ENCODE measurements at places on chromosomes 4 and X. TPM values are rescaled to one million over a fixed set of nuclear protein-coding genes. Genes with fewer than 3 reads are reported as not detected.
A peak's percentile ranks its signal among the peaks of the same experiment; 100 is the strongest.

DNA sequence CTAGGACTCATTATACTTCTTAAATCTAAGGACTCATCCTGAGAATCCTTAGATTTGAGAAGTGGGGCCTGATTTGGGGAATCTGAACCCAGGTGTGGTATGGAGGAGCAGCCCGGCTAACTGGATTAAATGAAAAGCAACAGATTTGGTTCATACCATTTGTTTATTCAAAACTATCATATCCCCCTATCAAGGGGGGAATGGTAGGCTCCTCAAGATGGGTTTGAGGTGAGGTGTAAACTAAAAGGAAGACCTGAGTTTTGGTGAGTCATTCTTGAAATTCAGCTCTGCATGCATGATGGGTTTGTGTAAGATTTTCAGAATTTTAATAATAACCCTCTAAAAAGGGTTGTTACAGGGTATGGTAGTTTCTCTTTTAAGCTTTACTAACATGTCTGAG lies 53.4 kb downstream of the CASP6 start:
- no peaks in the 10 kb centered on the region for H3K36me3 ChIP-seq
- H3K4me3 ChIP-seq = no peak overlapping the region
- DNase-seq = no peak
- H3K4me1 ChIP-seq = no peaks in the 10 kb centered on the region
- no peak overlapping the region for H3K27ac ChIP-seq
- H3K27me3 ChIP-seq = no peaks in the 10 kb centered on the region

GRCh38 chrX:52359614-52360232 lies 9.1 kb upstream of the XAGE2 start:
- no peak overlapping the region for H3K27ac ChIP-seq
- H3K27me3 ChIP-seq = no peaks in the 10 kb centered on the region
- DNase-seq = no peak
- no peaks in the 10 kb centered on the region for H3K4me1 ChIP-seq
- H3K36me3 ChIP-seq = no peaks in the 10 kb centered on the region

- no peaks in the 10 kb centered on the region for H3K27me3 ChIP-seq
- no peak for DNase-seq
- no peaks in the 10 kb centered on the region for H3K4me1 ChIP-seq
- peaks cover 28% of the 10 kb centered on the region for H3K36me3 ChIP-seq
Observed at GRCh38 chr4:950136-951020, 18.1 kb downstream of the TMEM175 start.

GATA1 gene
- total RNA-seq = not detected

- no peaks in the 10 kb centered on the region for H3K4me1 ChIP-seq
- no peaks in the 10 kb centered on the region for H3K36me3 ChIP-seq
- H3K4me3 ChIP-seq = no peak overlapping the region
Observed at GRCh38 chr4:23084559-23085248, 392.0 kb downstream of the GBA3 start.

SLC9B1 gene
- total RNA-seq = not detected

EGF gene
- not detected for total RNA-seq

TSR2 gene
- 14.0 TPM for total RNA-seq

SOX3 gene
- total RNA-seq = not detected

MANBA gene
- total RNA-seq = 9.7 TPM

LAMP2 gene
- 60.1 TPM for total RNA-seq

GRCh38 chr4:7068883-7069282 lies 1.0 kb upstream of the GRPEL1 start:
- H3K4me1 ChIP-seq = peaks cover 18% of the 10 kb centered on the region
- DNase-seq = no peak
- H3K27me3 ChIP-seq = no peaks in the 10 kb centered on the region
- H3K27ac ChIP-seq = peak overlapping the region; percentile 95
- peak overlapping the region; percentile 84 for H3K4me3 ChIP-seq

BEND4 gene
- not detected for total RNA-seq

- DNase-seq = no peak
- no peak overlapping the region for H3K27ac ChIP-seq
- H3K4me1 ChIP-seq = no peaks in the 10 kb centered on the region
- H3K36me3 ChIP-seq = no peaks in the 10 kb centered on the region
Observed at GRCh38 chr4:73613130-73613529, 7.1 kb downstream of the RASSF6 start.

GRCh38 chr4:183130328-183131155 lies 31.5 kb downstream of the WWC2 start:
- DNase-seq = no peak
- no peaks in the 10 kb centered on the region for H3K36me3 ChIP-seq
- H3K27ac ChIP-seq = no peak overlapping the region
- H3K27me3 ChIP-seq = no peaks in the 10 kb centered on the region
- peaks cover 8% of the 10 kb centered on the region for H3K4me1 ChIP-seq

DNA sequence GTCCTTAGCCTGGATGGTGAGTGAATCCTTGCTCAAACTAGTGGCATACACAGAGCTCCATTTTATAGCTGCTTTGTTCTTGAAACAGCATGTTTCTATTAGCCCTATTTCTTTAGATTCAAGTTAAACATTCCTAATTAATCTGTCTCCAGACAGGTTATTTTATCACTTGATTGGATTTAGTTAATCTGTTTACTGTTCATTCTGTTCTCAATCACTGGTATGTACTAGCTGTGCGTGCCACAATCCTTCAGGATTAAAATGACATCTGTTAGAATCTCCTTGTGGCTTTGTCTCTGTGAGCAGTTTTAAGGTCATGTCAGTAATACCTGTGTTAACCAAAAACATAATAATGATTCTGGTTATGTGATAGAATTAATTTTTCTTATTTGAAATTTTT lies 36.5 kb downstream of the PTPN13 start:
- H3K4me1 ChIP-seq = no peaks in the 10 kb centered on the region
- H3K36me3 ChIP-seq = peaks cover 3% of the 10 kb centered on the region
- no peak overlapping the region for H3K4me3 ChIP-seq

GRCh38 chr4:37802068-37802666 lies 24.3 kb upstream of the PGM2 start:
- H3K36me3 ChIP-seq = no peaks in the 10 kb centered on the region
- no peaks in the 10 kb centered on the region for H3K27me3 ChIP-seq
- DNase-seq = no peak
- no peak overlapping the region for H3K4me3 ChIP-seq

DNA sequence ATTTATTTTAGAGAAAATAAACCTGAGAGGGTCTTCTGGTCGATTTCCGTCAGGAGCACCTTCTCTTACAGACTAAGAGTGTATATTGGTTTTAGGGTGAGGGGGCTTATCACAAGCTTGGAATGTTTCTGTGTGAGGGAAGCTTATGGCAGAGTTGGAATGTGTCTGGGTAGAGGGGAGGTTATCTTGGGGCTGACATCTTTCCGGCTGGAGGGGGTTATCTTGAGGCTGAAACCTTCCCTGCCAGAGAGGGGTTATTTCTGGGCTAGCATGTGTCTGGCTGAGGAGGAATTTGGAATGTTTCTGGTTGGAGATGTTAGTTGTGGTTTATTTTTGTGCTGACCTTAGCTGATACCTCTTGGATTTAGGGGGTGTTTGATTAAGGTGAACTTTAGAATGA lies 1312.1 kb downstream of the ADGRL3 start:
- no peaks in the 10 kb centered on the region for H3K27me3 ChIP-seq
- no peak overlapping the region for H3K27ac ChIP-seq

DNA sequence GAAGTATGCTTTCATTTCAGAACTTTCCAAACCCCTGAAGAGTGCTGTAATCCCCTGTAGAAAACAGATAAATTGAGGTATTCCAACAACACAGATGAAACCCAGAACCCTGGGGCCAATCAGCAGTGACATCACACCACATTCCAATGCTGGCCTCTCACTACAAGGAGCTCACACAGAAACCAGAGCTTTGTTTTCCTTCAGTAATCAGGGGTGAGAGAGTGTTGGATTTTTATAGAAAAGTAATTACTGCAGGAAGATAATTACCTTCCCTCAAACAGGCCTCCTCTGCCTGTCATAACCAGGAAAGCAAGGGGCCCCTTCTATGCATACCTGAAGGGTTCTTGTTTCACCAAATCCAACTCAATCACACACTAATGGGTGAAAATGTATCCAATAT lies 246.2 kb downstream of the SCFD2 start:
- peak overlapping the region; percentile 13 for H3K27ac ChIP-seq
- no peak overlapping the region for H3K4me3 ChIP-seq
- H3K36me3 ChIP-seq = no peaks in the 10 kb centered on the region
- H3K27me3 ChIP-seq = no peaks in the 10 kb centered on the region
- peaks cover 10% of the 10 kb centered on the region for H3K4me1 ChIP-seq
- no peak for DNase-seq

- no peaks in the 10 kb centered on the region for H3K4me1 ChIP-seq
- DNase-seq = no peak
- no peaks in the 10 kb centered on the region for H3K27me3 ChIP-seq
Observed at GRCh38 chr4:138181287-138181686, 60.9 kb downstream of the SLC7A11 start.

- H3K4me3 ChIP-seq = no peak overlapping the region
- no peak for DNase-seq
- no peaks in the 10 kb centered on the region for H3K4me1 ChIP-seq
- no peaks in the 10 kb centered on the region for H3K36me3 ChIP-seq
Observed at GRCh38 chrX:100625985-100626491, 10.6 kb downstream of the TSPAN6 start.

DNA sequence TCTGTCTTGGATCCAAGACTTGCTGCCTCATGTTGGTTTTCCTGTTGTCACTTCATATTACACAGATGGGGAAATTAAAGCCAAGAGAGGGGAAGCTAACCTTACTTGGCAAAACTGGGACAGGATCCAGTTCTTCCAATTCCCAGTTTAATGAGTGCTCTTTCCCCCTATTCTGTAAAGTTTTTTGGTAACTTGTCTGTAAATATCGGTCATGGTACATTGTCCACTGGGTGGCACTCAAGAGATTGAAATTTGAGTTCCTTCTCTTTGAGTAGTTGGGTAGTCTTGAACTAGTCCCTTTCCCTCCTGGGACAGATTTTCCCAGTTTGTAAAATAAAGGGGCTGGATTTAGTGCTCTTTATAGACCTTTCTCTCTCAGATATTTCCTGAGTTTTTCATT lies 12.4 kb upstream of the EOLA2 start:
- H3K36me3 ChIP-seq = no peaks in the 10 kb centered on the region
- DNase-seq = no peak
- no peaks in the 10 kb centered on the region for H3K4me1 ChIP-seq

PRKG2 gene
- total RNA-seq = not detected

DNA sequence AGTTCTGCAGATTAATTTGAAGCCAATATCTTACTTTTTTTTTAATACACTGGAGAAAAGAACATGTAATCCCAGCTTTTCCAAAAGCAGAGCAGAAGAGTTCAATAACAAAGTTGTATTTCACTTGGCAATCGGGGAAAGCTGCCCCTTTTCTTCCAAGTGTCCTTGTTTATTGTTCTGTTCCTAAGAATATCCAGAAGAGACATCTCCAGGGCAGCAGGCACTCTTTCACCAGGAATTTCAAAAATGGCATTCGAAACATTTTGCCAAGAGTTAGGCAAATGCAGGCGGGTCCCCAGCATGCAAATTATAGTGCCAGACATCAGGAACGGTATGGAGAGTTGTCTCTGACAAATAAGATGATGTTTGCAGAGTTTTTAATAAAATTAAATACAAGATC lies 494.5 kb downstream of the BCOR start:
- no peaks in the 10 kb centered on the region for H3K27me3 ChIP-seq
- H3K4me3 ChIP-seq = no peak overlapping the region
- no peak for DNase-seq
- no peaks in the 10 kb centered on the region for H3K36me3 ChIP-seq
- H3K4me1 ChIP-seq = no peaks in the 10 kb centered on the region
- no peak overlapping the region for H3K27ac ChIP-seq

DNA sequence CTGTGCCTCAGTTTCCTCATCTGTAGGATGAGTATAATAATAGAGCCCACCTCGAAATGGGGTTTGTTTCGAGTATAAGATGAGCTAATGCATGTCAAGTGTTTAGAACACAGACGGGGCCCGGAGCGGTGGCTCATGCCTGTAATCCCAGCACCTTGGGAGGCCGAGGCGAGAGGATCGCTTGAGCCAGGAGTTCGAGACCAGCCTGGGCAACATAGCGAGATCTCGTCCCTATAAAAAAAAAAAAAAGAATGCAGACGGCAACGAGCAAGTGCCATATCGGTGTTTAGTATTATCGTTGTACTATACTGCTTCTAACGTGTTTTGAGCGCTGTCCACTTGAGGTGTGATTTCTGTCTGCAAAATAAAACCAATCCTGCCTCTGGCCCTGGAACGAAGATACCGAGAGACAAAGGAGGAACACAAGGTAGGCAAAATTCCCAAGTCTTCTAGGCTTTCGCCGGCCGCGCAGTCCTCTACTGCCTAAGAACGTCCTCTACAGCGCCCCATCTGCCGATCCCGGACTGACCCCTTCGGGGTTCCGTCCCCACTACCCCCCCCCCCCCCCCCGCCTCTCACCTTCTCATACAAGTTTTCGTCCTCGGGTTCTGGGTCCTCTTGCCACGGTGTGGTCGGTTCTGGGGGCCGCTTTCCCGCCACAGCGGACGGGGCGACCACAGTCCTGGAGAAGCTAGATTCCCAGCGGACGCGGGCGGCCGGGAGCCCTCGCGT lies 442 bp downstream of the NDUFB11 start:
- H3K27me3 ChIP-seq = no peaks in the 10 kb centered on the region
- peak overlapping the region; percentile 95 for H3K27ac ChIP-seq

GRCh38 chr4:91035276-91035675 lies 908.1 kb downstream of the CCSER1 start:
- H3K27me3 ChIP-seq = no peaks in the 10 kb centered on the region
- H3K4me3 ChIP-seq = no peak overlapping the region
- no peaks in the 10 kb centered on the region for H3K4me1 ChIP-seq

DNA sequence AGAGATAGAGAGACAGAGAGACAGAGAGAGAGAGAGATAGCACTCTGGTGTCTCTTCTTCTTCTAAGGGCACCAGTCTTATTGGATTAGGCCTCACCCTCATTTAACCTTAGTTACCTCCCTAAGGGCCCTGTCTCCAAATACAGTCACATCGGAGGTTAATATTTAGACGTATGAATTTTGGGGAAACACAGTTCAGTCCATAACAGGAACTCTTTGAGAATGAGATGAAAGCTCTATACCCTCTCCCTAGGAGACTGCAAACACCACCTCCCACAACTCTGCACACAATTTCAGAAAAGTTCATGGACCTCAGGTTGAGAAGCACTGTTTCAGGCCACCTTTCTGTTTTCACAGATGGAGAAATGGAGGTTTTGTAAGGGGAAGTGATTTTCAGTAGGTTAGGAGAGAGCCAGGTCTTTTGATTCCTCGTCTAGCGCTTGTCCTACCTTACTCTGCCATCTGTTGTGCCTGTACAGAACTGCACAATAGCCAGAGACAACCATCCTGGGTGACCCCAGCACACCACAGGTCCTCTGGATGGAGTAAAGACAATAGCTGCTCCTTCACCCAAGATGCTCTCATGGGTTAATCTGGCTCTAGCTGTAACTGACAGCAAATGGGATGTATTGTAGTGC lies 16.9 kb upstream of the LOC101059915 start:
- no peak overlapping the region for H3K27ac ChIP-seq
- H3K27me3 ChIP-seq = no peaks in the 10 kb centered on the region
- no peak overlapping the region for H3K4me3 ChIP-seq
- H3K4me1 ChIP-seq = no peaks in the 10 kb centered on the region
- DNase-seq = no peak
- H3K36me3 ChIP-seq = no peaks in the 10 kb centered on the region

MTMR8 gene
- total RNA-seq = 0.85 TPM

GRCh38 chr4:17719106-17719505 lies 62.3 kb downstream of the FAM184B start:
- no peaks in the 10 kb centered on the region for H3K27me3 ChIP-seq
- no peak overlapping the region for H3K4me3 ChIP-seq
- H3K27ac ChIP-seq = no peak overlapping the region
- no peak for DNase-seq
- H3K36me3 ChIP-seq = no peaks in the 10 kb centered on the region

YY2 gene
- total RNA-seq = not detected

GRCh38 chr4:183408796-183409195 lies 35.6 kb upstream of the CDKN2AIP start:
- no peaks in the 10 kb centered on the region for H3K36me3 ChIP-seq
- no peak overlapping the region for H3K27ac ChIP-seq
- H3K4me1 ChIP-seq = no peaks in the 10 kb centered on the region
- H3K4me3 ChIP-seq = no peak overlapping the region
- H3K27me3 ChIP-seq = no peaks in the 10 kb centered on the region
